ENCODE measurements at places on chromosomes 7 and 10. TPM values are rescaled to one million over a fixed set of nuclear protein-coding genes. Genes with fewer than 3 reads are reported as not detected.

Gene NODAL
- polyA plus RNA-seq: 0.21 TPM

Gene SLC16A9
- 5.3 TPM for polyA plus RNA-seq

Gene TAS2R3
- polyA plus RNA-seq: not detected

Gene DYDC2
- polyA plus RNA-seq: 0.52 TPM

Gene CNTNAP2
- polyA plus RNA-seq: 5.1 TPM

Gene COL17A1
- polyA plus RNA-seq: 268 TPM

DNA sequence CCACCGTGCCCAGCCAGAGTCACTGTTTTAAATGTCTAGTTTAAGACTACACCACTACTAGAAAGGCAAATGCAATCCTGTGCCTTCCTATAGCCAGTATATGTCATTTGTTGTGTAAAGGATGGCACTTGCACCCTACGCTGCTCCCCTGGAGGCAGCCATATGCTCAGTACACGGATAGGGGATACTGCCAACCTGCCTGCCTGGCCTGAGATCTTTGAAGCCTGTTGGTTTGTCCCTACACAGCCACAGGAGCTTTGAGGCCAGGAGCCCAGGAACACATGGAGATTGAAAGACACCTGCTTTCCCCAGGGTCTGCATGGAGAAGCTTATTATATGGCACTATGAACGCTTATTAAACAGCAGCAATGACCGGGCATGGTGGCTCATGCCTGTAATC is 2.3 kb upstream of the SCRN1 start:
- H3K4me3 ChIP-seq: no peak overlapping the region
- no peaks in the 10 kb centered on the region for H3K27me3 ChIP-seq
- peaks cover 19% of the 10 kb centered on the region for H3K4me1 ChIP-seq
- no peak for DNase-seq
- no peak overlapping the region for H3K27ac ChIP-seq
- no peaks in the 10 kb centered on the region for H3K36me3 ChIP-seq

GRCh38 chr10:132065491-132066105 is at the start of gene JAKMIP3:
Gene JAKMIP3 (plus strand): TSS chr10:132065946. CDS start chr10:132104809, 38,863 bp downstream.
- no peak within 1 kb of the TSS for H3K27ac ChIP-seq
- no peak for DNase-seq

DNA sequence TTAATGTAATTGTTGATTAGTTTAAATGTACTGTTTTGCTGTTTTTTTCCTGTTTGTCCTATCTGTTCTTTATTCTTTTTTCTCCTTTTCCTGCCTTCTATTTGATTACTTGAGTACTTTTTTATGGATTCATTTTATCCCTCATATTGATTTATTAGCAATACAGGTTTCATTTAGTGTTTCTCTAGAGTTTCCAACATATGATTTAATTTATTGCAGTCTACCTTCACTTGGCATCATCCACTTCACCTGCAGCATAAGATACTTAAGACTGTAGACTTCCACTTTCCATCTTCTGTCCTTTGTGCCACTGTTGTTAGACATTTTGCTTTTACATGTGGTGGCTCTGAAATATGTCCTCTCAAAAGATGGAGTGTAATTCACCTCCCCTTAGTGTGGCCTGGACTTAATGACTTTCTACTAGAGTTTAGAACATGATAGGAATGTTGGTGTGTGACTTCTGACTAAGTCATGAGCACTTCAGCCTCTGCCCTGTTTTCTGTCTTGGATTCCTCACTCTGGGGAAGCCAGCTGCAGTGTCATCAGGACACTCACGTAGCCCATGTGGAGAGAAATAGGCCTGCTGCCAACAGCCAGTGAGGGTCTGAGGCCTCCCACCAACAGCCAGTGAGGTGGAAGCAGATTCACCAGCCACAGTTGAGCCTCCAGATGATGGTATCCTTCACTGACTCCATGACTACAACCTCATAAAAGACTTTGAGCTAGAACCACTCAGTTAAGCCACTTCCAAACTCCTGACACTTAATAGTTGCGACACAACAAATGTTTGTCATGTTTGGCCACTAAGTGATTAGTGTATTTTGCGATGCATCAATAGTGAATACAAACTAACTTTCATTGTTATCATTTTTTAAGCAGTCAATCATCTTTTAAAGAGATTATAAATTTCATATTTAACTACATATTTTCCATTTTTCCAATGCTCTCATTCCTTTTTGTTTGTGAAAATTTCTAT is 643.5 kb upstream of the DPP6 start:
- no peaks in the 10 kb centered on the region for H3K27me3 ChIP-seq
- no peak overlapping the region for H3K27ac ChIP-seq
- no peak overlapping the region for H3K4me3 ChIP-seq
- H3K4me1 ChIP-seq: no peaks in the 10 kb centered on the region

DNA sequence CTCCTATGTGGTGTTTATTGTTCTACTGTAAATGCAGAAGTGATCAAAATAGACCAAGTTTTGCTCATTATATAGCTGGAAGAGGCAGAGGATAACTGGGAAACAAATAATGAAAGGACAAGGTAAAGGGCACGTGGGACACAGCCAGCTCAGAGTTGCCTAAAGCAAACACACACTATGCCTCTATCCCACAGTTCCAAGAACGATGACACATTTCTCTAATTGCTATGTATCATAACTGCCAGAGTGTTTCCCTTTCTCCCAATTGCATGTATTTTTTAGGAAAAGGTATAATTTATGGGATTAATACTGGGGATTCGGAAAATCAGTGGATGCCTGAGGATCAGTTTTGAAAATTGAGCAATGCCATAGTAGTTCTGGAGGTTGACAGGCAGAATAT is 49.0 kb downstream of the CCDC71L start:
- peaks cover 9% of the 10 kb centered on the region for H3K4me1 ChIP-seq
- no peak overlapping the region for H3K27ac ChIP-seq
- H3K4me3 ChIP-seq: no peak overlapping the region
- no peak for DNase-seq
- H3K27me3 ChIP-seq: no peaks in the 10 kb centered on the region

DNA sequence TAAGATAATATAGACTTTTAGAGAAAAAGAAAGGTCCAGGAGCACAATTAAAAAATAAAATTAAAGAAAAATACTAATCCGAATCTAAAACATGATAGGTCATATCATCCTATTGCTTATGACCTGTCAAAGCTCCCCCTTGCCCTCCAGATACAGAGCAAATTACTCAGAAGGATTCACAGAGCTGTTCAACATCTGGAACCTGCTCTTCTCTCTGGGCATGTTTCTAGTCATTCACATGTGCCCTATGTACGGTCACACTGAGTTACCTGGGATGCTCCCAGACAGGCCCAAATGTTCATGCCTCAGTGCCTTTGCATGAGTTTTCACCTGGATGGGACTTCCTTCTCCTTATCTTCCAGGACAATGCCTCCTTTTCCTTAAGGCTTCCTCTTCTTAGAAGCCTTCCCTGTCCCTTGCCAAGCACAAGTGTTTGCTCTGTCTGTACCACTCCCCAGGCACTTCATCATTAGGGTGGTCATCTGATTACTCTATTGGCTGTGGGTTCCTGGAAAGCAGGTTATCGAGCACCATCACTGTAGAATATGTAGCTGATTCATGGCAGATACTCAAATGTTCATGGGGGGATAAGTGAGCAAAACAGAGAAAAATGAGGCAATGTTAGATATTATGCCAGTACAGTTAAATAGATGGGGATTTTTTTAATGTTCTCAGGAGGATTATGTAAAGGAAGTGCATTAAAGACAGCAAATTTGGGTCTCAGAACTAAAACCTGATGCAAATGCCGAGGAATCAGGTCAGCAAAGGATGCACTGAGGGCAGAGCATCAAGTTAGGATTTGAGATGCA is 12.0 kb upstream of the AOAH start:
- H3K36me3 ChIP-seq: no peaks in the 10 kb centered on the region
- H3K4me1 ChIP-seq: peaks cover 2% of the 10 kb centered on the region
- no peak for DNase-seq
- H3K4me3 ChIP-seq: no peak overlapping the region
- H3K27ac ChIP-seq: no peak overlapping the region
- H3K27me3 ChIP-seq: no peaks in the 10 kb centered on the region

GRCh38 chr10:116995648-116996047 is 9.3 kb downstream of the SHTN1 start:
- no peak for DNase-seq
- no peaks in the 10 kb centered on the region for H3K27me3 ChIP-seq
- H3K27ac ChIP-seq: no peak overlapping the region
- no peaks in the 10 kb centered on the region for H3K4me1 ChIP-seq
- no peak overlapping the region for H3K4me3 ChIP-seq
- H3K36me3 ChIP-seq: no peaks in the 10 kb centered on the region

DNA sequence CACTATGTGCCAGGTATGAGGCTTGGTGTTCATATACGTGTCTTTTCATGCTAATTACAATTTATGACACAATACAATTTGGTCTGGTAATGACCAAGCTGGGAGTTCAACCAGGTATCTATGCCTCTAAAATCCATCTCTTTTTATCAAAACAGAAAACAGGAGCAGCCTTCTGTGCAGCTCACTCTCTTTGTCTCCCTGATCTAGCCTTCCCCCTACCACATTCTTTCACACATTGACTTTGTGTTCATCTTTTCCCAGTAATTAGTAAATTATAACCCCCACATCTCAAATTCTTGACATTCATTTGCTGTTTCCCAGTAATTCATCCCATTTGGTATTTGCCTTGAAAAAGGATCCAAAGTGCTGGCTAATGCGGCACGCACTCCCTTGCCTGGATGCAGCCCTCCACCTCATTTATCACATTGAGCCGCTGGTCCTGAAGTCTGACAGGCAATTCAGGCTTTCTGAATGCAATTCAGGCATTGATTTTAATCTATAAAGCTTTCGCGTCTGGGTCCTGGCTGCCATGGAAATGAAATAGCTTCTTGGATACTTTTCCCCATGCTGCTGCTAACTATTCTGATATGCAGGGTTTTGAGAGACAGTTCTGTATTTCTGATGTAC is 112.5 kb upstream of the ANKRD1 start:
- H3K4me3 ChIP-seq: no peak overlapping the region
- no peaks in the 10 kb centered on the region for H3K27me3 ChIP-seq
- no peaks in the 10 kb centered on the region for H3K36me3 ChIP-seq
- H3K4me1 ChIP-seq: peaks cover 3% of the 10 kb centered on the region

DNA sequence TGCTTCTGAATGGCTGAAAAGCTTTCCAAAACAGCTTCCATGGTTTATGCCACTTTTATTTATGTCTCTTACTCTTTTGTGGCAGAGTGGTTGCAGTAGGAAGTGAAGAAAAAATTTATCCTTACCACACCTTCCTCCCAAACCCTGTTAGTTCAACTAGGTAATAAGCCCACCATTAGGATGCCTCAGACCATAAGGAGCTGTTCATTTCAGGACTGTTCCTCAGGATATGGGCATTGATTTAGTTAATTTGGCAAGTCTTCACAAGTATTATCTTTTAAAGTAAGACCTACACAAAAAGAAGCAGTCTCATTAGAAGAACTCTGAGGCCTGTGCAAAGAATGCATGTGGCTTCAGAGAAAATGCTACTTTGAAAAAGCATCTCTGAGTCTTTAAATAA is 82.9 kb upstream of the PDLIM1 start:
- H3K27me3 ChIP-seq: no peaks in the 10 kb centered on the region
- H3K4me1 ChIP-seq: no peaks in the 10 kb centered on the region
- no peak overlapping the region for H3K27ac ChIP-seq

DNA sequence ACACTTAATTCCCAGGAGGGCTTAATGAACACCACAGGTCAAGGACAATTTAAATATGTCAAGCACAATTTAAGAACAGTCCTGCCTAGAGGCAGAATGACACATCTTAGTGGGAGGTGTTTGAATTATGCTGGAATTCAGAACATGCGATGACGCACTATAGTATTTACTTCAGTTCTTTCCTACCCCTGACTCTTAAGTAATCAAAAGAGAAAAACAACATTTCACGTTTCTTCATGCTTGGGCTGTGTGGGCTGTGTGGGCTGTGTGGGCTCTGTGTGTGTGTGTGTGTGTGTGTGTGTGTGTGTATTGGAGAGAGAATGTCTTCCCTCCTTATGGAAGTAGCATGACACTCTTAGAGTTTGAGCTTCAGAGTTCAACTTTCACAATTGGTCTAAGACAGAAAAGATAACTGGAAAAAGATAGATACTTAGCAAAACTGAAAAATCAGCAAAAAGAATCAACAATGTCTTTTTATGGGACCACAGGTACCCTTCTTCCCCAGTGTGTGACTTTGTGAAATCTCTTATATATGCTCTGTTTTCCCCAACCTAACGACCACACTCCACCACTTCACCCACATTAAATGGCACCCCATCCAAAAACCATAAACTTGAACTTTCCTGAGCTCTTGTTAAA is 33.7 kb upstream of the CABCOCO1 start:
- H3K36me3 ChIP-seq: no peaks in the 10 kb centered on the region
- H3K27me3 ChIP-seq: no peaks in the 10 kb centered on the region
- no peak for DNase-seq
- H3K27ac ChIP-seq: no peak overlapping the region
- H3K4me1 ChIP-seq: no peaks in the 10 kb centered on the region
- no peak overlapping the region for H3K4me3 ChIP-seq

DNA sequence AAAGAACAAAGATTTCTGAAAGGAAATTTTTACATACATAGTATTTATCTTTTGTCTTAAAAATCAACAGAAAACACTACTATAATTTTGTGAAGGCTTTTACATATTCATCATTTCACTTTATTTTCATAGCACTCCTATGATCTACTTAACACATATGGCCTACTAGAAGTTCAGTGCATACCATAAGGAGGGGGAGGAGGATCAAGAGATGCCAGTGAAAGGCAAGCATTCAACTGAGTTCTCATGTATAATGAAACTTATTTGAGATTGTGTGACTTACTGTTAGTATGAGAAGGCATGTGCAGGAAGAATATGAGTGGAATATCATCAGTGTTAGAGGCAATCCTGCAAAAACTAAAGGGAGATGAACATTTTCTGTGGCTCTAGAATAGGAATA is 10.6 kb downstream of the BRAF start:
- H3K4me3 ChIP-seq: no peak overlapping the region
- no peaks in the 10 kb centered on the region for H3K4me1 ChIP-seq
- no peaks in the 10 kb centered on the region for H3K27me3 ChIP-seq
- no peaks in the 10 kb centered on the region for H3K36me3 ChIP-seq
- no peak for DNase-seq
- no peak overlapping the region for H3K27ac ChIP-seq

GRCh38 chr7:101363196-101363733 is 590 bp downstream of the COL26A1 start:
- H3K27ac ChIP-seq: no peak overlapping the region
- peaks cover 46% of the 10 kb centered on the region for H3K27me3 ChIP-seq
- peak overlapping the region; percentile 36 for H3K4me3 ChIP-seq
- no peaks in the 10 kb centered on the region for H3K4me1 ChIP-seq
- H3K36me3 ChIP-seq: no peaks in the 10 kb centered on the region
- DNase-seq: no peak

DNA sequence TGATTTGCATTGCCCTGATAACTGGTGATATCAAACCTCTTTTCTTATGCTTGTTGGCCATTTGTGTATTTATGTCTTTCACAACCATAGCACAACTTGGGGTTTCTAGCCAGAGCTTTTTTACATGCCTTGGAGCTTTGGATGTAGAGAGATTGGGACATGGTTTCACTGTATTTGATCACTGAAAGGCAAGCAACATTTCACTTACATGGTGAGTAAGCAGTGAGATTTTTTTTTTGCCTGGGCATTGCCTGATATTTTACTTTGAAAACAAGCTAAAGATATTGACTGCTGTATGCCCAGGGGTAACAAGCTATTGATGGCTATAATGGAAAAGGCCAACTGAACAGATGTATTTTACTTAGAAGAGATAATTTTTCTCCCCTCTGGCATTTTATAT is 259.0 kb downstream of the PHTF2 start:
- H3K27ac ChIP-seq: no peak overlapping the region
- H3K36me3 ChIP-seq: no peaks in the 10 kb centered on the region
- H3K4me3 ChIP-seq: no peak overlapping the region
- H3K27me3 ChIP-seq: no peaks in the 10 kb centered on the region

- H3K27me3 ChIP-seq: peaks cover 74% of the 10 kb centered on the region
- no peak overlapping the region for H3K27ac ChIP-seq
- H3K36me3 ChIP-seq: no peaks in the 10 kb centered on the region
These were observed 4.8 kb upstream of the EVX1 start for GRCh38 chr7:27237735-27238334.
